ENCODE measurements at places on chromosomes 5 and 9.

- no peak for DNase-seq
Measured at GRCh38 chr9:114446036-114446435, 58.3 kb upstream of the AKNA start.

DNA sequence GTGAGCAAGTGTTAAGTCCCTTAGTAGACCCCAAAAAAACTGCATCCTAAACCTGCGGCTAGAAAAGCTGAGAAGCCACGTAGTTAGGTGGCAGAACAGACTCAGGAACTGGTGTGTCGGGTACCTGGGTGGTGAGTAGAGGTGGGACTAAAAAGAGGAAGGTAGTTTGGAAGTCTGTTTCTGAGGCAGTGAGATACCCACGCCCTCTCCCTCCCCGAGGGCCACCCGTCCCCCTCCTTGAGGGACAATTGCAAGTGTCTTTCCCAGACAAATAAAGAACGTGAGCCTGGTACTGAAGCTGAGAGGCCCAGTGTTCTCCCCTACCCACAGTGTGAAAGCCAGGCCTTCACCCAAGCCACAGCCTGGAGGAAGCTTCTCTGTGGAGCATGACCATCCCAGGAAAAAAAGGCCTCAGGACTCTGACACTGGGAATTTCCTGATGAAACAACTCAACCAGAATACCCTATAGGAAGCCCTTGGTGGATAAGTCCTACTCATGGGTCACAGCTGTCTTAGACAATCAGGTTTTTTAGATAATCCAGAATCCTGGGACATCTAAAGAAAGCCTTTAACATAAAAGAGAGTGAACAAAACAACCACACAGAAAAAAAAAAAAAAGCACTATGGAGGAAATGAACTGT lies 7.0 kb upstream of the CD74 start:
- no peak for DNase-seq

GRCh38 chr5:154758977-154759376 lies 3.8 kb downstream of the LARP1 start:
- DNase-seq: no peak

DNA sequence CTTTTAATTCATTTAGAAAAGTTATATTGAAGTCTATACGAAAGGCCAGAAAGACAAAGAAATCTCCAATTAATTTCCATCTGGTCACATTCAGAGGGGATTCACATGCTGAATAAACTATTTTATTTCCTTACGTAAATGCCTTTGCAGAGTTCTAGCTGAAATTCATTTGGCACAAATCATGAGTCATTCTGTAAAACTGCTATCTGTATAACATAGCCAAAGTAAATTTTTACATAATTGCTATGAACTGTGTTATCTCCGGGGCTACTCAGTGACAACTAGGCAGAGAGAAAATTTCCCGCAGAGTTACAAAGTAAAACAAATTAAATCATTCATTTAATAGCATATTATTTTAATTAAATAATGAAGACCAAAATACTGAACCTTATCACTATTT lies 463.2 kb upstream of the ADAMTS16 start:
- no peak for DNase-seq

- no peak for DNase-seq
Measured at GRCh38 chr5:150945486-150945885, 40.7 kb upstream of the ZNF300 start.

DNA sequence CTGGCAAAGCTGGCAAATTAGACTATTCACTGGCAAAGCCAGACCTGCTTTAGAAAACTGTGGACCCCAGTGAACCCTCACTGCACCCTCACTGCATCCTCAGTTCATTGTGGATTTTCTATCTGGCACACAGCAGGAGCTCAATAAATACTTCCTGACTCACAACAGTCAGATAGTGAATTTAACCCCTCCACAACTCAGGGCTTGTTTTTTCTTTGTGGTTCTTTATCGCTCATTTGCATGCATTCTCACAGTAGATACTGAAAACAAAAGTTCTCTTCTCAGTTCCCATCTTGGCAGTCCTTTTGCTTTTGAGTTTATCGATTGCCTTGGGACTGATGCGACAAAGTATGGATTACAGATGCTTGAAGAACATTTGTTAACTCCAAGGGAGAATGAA lies 99.8 kb downstream of the ACTL7B start:
- no peak for DNase-seq

DNA sequence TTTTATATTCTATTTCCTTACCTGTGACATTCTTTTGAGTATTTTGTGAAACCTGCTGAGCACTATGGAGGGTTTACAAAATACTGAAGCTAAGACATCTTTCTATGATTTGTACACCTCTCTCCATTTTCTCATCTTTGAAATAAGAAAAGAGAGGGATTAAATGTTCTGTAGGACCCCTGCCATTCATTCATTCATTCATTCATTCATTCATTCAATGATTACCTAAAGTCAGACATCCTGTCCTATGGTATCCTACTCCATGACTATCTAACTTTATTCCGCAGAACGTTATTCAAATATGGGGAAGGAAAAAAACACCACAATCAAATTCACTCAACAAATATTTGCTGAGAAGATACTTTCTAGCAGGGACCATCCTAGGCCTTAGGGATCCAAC lies 51.4 kb downstream of the AP3B1 start:
- no peak for DNase-seq

- no peak for DNase-seq
Measured at GRCh38 chr5:175866377-175866907, 4.9 kb upstream of the CPLX2 start.

GRCh38 chr5:76490960-76491359 lies 87.9 kb downstream of the IQGAP2 start:
- no peak for DNase-seq

DNA sequence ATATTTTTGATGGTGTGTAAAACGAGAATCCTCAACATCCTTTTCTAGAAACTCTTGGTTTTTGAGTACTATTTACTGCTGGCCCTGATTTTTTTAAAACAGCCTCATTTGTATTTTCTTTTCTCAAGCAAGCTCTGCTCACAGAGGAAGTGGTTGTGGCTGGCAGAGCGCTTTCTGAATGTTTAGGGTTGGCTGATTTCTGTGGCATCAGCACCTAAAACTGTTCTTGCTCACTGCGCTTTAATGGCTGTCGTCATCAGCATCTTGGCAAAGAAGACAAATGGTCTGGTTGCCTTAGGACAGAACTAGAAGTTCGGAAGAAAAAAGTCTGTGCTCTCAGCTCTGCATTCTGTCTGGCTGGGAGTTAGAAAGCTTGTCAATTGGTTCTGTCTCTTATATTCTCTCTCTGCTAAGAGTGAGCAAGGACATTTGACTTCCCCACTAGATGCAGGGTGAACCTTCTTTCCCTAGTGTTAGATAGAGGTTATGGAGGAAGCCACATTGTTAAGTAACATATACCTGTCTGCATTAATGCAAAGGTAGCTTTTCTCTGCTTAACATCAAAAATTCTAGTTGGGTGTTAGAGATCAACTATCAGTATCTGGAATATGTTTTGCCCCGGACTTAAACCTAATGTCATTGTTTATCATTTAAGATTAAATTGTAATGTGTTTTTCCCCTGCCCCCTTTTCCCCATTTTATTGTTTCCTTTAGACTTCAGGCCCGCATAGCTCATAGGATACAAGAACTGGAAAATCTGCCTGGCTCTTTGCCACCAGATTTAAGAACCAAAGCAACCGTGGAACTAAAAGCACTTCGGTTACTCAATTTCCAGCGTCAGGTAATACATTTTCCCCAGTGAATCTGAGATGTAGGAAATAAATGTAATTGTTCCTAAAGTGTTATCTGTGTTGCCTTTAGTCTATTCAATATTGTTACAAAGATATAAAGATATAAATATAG lies 39.0 kb downstream of the SMARCA2 start:
- peak; percentile 79 for DNase-seq

DNA sequence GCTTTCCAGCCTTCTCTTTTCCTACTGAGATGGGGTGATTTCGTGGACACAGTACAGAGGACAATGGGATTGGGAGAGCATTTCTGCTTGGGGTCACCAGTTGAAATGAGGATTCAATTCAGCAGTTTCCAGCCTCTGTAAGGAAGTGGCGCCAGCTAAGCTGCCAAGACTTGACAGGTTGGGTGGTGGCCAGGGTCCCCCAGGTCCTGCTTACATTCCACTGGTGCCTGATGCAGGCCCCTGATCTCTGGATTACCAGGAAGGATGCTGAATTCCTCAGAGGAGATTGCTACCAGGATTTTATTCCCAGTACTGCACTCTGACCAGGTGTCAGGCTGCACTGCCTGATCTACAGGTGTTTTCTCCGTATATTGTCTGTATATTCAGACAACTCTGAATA lies 119.7 kb downstream of the PSD2 start:
- DNase-seq: no peak

- DNase-seq: no peak
Measured at GRCh38 chr9:124764774-124765438, 6.2 kb downstream of the NR6A1 start.

DNA sequence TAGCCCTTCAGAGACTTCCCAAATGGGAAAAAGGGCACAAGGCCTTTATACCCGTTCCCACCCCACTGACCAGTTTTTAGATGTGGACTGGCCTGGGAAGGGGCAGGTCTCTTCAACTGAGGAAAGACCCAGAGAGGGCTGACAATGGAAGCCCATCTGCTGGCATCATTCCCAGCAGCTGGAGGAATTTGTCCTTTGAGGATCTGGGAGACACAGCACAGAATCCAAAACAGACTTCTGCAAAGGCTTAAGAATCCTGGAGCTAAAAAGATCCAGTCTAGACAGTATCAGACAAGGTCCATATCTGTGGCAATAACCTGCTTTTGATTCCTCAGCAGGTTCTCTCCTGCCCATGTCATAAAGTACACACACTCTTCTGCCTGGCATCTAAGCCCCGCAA lies 329.2 kb downstream of the TMEM167A start:
- no peak for DNase-seq

DNA sequence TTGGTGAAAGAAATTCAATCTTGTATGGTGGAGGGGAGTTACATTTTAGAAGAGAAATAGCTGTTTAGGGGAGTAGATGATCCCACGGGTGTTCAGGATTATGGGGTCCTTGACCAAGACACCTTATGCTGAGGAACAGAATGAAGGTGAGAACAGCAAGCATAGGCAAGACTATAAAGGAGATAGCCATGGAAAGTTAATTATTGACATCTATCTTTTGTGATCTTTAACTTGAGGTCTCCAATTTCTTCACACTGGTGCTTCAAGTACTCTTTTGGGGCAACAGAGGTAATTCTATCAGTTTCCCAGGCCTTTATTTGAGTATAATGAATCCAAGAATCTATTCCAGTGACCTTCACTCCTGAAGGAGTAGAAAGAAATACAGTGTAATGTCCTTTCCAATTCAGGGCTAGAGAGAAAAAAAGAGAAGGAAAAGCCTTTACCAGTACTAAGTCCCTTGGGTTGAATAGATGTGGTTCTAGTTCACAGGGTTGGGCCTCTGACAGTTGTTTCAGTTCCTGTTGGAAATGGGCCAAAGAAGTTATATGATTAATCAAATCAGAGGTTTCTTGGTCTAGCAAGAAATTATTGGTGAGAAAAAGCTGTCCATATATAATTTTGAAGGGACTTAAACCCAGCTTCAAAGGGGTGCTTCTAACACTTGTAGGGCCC lies 2104.1 kb upstream of the ACO1 start:
- DNase-seq: no peak

DNA sequence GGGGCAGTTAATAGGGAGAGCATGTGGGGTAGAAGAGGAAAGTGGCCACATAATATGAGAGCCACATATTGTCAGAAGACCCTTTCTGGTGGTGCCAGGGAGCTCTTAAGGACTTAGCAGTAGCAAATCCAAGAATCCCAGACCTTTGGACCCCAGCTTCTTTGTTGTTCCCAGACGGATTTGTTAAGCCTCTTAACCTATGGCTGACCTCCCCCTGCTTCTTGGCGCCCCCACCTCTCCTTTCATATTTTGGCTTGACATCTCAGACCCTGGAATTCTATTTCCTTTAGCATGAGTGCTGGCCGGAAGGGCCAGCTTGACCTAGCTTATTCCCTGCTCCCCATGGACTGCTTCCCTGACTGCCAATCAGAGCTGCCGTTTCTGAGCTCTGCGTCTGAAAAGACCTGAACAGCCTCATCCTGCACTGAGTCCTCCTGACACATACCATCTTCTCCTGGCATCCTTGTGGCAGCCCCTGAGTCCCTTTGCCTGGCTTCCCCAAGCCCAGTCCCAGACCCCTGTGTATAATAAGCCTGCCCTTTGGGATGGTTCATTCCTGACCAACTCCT lies 116.3 kb downstream of the PRKACG start:
- DNase-seq: no peak

- no peak for DNase-seq
Measured at GRCh38 chr5:142998316-142999020, 228.3 kb downstream of the ARHGAP26 start.

DNA sequence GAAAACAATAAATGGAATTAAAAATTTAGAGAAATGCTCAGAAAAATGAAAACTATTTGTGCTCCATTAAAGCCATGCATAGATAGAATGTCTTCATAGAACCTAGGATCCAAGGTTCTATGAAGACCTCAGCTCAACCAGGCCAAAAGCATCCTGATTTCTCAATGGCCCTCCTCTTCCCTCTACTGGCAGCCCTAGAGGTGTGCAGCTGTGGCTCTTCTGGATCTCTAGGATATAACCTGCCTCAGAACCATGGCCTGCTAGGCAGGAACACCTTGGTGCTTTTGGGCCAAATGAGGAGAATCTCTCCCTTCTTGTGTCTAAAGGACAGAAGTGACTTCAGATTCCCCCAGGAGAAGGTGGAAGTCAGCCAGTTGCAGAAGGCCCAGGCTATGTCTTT lies 15.1 kb downstream of the IFNA1 start:
- peak; percentile 16 for DNase-seq

- no peak for DNase-seq
Measured at GRCh38 chr9:14159440-14160216, 154.3 kb downstream of the NFIB start.

DNA sequence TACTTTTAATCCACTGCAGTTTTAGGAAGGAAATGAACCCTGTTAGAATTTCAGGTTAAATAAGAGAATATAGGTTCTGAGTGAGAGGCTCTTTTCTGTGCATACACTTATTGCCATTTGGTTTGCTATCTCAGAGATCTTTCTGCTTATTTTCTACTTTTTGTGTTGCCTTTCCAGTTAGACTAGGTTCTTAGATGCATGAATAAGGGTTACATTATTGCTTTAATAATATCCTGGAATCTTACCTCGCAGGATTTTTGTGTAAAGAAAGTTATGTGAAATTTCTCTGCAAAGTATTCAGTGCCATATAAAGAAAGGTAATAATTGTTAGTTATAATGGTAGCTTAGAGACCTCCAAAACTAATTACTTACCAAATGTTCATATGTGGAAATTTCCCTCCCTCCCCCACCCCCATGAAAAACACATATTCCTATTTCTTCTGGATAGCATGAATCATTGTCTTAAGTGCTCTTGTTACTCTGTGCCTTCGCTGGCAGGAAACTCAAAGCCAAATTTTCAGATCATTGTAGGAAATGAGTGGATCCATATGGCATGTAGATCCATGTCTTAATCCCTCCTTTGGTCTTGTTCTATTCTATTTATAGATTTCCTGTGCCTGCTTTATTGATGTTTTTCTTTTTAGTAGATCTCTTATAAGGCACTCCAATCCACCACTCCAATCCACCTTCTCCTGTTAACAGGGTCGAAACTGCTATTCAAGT lies 2.7 kb upstream of the APBA1 start:
- no peak for DNase-seq

Data from naive thymus-derived CD4-positive, alpha-beta T cell (primary cell).